ENCODE measurements at places on chromosomes 7 and 10. TPM values are rescaled to one million over a fixed set of nuclear protein-coding genes. Genes with fewer than 3 reads are reported as not detected.

- no peak for DNase-seq
Observed at GRCh38 chr10:104348601-104349000, 5.0 kb upstream of the CFAP58 start.

Gene SFMBT2
- 0.06 TPM for total RNA-seq

GRCh38 chr10:112956631-112957350, 6.7 kb downstream of the TCF7L2 start:
- DNase-seq, result no peak

Gene RSU1
- 14.9 TPM for total RNA-seq

GRCh38 chr10:114096864-114097263, 53.2 kb downstream of the ADRB1 start:
- no peak for DNase-seq

- no peak for DNase-seq
Observed at GRCh38 chr10:56973766-56974165, 612.7 kb upstream of the ZWINT start.

Gene TRPV5
- not detected for total RNA-seq

DNA sequence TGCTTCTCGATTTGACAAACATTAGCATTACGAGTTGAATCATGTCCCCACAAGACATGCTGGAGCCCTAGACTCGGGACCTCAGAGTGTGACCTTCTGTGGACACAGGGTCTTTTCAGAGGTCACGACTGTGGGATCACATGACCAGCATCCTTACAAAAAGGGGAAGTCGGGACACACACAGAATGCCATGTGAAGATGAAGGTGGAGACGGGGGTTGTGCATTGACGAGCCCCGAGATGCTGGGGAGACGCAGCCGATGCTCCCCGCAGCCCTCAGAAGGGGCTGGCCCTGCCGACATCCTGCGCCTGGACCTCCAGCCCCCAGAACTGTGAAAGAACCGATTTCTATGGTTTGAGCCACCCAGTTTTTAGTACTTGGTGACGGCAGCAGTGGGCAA, 7.5 kb downstream of the ZFAND2A start:
- DNase-seq, result no peak

GRCh38 chr10:117137911-117138642, at the start of gene VAX1:
Gene VAX1, minus strand, starts transcription at chr10:117138270. Its CDS starts 214 bp downstream, at chr10:117138056.
- no peak for DNase-seq

DNA sequence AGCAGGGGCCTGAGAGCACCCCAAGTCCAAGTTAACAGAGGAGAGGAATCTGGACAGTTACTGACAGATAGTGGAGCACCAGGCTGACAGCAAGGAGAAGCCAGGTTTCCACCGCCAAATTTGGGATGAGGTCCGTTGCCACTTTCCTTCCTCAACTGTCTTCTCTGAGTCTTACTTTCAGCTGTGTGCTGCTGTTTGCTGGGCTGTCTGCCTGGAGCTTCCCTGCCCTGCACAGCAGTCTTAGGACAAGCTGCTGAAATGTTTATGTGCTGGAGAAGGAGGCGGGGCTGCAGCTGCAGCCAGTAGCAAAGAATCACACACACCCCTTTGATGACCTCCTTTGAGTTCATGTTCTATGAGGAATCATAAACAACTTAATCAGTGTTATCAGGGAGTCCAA, 17.4 kb upstream of the CYP3A7 start:
- no peak for DNase-seq

DNA sequence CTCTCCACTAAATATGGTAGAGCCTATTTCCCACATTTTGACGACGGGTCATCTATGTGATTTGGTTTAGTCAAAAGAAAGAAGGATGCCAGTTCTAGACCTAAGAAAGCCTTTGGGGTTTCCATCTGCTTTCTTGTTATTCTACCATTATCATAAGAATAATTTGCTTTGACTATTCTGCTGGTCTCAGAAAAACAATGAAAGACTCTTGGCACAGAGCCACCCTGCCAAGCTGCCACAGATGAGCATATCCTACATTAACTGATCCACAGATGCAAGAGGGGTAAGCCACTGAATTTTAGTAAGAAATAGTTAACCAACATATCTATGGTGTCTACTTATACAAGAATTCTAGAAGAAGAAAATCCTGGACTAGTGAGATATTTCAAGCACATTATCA, 158.6 kb upstream of the MAGI2 start:
- DNase-seq, result peak; percentile 61

DNA sequence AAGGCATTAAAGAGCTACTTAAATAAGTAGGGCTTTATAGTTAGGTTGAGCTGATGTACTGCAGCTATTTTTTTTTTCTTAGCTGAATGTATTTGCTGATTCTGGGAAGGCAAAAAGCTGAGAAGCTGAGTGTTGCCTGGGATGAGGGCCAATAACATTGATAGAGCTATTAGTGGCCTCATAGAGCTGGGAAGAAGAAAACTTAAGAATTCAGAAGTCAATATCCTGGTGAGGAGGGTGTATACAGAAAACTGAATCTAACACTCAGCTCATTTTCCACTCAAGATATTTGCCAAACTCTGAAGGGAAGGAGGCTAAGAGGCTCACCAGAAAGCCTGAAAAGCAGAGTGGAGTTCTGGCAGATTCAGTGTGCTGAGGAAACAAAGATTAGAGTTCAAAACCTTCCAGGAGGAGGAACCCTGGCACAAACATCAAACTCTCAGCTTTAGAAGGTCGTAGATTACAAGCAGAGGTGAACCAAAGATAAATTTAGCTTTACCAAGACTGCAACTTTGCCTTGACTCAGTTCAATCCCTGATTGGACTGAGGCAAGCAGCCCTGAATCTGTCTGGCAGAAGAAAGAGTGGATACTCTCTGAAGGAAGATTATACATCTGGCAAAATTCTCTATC, 11.3 kb downstream of the PPP1R3C start:
- no peak for DNase-seq

Measured in G401 (cell line).